ENCODE measurements at places on chromosomes 11 and 22.

DNA sequence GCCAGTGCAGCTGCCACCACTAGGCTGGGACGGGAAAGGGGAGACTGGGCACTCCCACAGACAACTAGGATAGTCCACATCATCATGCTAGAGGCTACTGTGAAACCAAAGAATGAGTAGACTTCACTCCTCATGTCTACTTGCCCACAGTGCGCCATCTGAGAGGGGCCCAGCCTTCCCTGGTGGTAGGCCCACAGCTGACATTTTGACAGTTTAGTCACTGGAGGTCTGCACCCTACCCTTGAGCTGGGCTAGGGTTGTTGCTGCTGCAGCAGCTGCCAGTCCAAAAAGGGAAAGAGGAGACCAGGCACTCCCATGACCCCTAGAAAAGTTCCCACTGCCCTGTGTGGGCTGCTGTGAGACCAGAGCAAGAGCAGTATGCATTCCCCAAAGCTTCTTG lies 141.2 kb downstream of the DLG2 start:
- DNase-seq, result no peak

- DNase-seq, result no peak
Measured at GRCh38 chr22:19480173-19480568, 451 bp downstream of the CDC45 start.

DNA sequence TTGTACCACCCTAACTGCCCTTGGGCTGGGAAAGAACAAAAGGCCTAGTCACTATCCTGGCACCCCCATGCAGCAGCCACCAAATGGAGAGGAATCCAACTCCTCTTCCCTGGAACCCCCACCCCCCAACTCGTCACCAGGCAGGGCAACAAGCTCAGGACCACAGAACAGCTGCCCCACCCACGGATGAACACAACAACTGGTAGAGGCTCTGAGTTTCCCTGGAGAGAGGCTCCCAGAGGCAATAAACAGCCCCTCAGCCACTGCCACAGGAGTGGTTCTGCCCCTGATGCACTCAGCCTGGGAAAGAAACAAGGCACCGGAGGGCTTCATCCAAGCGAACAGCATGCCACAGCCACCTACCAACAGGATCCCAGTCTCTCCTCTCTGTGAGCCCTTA lies 778.4 kb upstream of the FAT3 start:
- DNase-seq, result no peak

DNA sequence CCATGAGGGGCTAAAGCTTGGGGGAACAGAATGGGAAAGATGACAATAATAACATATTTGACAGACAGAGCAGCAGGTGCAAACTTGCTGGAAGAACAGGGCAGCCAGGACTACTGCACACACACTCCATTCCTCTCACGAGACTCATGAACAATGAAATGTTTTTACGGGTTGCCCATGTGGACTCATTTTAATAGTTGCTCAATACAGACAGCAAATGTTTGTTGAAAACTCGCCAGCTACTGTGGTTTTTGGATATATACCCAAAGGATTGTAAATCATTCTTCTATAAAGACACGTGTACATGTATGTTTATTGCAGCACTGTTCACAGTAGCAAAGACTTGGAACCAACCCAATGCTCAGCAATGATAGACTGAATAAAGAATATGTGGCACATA lies 10.3 kb downstream of the SYT13 start:
- DNase-seq, result no peak

DNA sequence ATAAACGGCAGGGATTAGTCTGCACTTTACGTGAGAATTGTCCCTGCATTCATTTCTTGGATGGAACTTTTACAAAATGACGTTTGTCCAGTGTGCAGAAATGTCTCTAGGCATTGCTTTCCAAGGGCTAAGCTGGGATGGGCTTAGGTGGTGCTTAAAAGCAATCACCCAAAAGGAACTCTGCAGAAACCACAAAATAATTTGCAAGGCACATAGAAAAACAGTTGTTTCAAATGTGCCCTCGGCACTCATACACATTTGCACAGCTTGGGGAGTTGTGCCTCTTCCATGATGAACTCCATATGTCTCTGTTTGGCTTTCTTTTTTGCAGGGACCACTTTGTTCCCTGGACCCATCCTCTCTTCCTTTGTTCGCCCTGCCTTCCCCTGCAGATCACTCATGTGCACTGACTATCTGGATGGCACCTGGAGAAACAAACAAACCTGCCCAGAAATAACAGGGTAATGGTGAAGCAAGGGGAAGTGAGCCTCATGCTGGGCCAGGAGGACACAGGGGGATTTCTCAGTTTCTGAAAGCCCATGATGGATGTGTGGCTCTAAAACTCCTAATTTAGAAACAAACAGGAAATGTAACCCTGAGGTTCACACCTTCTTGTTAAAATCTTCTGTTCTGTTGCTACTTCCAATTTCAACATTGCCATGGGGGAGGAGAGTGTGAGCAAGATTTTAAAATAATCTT lies 150.2 kb downstream of the SNX19 start:
- DNase-seq, result no peak

GRCh38 chr11:13713982-13714381 lies 45.5 kb downstream of the FAR1 start:
- DNase-seq, result no peak

GRCh38 chr11:34305193-34305592 lies 52.6 kb downstream of the ABTB2 start:
- DNase-seq, result no peak

DNA sequence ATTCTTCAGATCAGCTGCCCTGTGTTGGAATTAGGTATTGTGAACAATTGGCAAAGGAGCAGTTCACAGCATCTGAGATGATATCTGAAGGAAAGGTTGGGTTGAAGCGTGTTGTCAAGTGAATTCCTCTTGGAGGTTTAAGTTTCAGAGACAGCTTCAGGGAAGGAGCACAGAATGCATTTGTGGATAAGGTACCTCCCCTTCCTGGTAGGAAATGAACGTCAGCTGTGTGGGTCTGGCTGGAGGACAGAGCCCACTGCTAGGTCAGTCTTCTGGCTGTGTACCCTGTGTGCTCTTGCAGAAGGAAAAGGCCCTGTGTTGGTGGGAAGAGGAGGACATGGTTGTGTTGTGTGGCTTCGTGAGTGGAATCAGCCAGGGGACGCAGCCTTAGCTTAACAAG lies 88.1 kb upstream of the GAL start:
- no peak for DNase-seq

DNA sequence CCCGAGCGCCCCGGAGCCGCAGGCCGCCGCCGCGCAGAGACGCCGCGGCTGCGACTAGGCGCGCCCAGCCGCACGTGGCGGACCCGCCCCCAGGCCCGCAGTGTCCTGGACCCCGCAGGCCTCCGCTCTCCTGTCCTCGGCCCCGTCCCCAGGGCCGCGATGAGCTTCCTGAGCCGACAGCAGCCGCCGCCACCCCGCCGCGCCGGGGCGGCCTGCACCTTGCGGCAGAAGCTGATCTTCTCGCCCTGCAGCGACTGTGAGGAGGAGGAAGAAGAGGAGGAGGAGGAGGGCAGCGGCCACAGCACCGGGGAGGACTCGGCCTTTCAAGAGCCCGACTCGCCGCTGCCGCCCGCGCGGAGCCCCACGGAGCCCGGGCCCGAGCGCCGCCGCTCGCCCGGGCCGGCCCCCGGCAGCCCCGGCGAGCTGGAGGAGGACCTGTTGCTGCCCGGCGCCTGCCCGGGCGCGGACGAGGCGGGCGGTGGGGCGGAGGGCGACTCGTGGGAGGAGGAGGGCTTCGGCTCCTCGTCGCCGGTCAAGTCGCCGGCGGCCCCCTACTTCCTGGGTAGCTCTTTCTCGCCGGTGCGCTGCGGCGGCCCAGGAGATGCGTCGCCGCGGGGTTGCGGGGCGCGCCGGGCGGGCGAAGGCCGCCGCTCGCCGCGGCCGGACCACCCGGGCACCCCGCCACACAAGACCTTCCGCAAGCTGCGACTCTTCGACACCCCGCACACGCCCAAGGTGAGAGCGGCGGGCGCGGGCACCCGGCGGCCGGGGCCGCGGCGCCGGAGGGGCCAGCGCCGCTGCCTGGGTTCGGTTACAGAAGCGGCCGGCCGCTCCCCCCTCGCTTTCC lies 528 bp downstream of the WEE1 start:
- DNase-seq, result no peak

GRCh38 chr11:117517097-117517496 lies 189.4 kb downstream of the CEP164 start:
- no peak for DNase-seq
